ENCODE measurements at places on chromosomes 7 and 10.

- DNase-seq, result no peak
These were observed 301.5 kb downstream of the FZD1 start for GRCh38 chr7:91565499-91566401.

DNA sequence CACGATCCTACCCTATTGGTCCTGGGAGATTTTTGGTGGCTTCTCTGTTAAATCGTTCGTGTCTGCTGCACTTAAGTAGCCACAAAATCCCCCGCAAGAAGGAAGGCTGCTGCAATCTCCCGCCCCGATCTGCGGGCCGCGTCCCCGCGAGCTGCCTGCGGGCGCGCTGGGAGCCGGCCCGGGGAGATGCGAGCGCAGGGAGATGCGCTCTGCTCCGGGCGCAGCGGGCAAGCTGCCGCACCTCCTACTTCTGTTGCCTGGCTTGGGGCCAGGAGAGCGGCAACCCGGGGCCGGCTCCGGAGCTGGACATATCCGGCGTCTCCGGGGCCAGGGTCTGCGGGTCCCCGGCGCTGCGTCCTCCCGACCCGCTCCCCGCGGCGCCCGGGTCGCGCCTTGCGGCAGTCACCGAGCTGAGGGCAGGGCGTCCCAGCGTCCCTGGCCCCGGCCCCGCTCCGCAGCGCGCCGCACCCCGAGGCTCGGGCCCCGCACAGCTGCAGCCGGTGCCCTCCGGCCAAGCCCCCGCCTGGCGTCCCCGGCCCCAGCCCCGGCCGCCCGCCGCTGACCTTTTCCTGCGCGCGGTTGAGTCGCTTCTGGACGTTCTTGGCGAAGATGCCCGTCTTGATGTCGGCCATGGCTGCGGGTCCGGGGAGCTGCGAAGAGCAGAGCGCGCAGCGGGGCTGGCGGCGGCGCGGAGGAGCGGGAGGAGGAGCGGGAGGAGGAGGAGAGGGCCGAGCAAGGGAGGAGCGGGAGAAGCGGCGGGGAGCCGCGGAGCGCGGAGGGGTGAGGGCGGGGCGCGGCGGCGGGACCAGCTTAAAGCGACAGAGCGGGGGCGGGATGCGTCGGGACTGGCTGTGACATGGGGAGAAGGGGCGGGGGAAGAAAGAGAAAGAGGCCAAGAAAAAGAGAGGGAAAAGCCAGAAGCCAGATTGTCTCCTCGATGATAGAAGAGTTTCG lies at the start of gene AMPH:
AMPH (minus strand) TSS at position 654 of the 954 bp plus-strand sequence; CDS start at position 632, 22 bp downstream.
- DNase-seq, result no peak

- peak; percentile 36 for DNase-seq
These were observed 70.3 kb upstream of the KMT2E start for GRCh38 chr7:104943502-104944343.

- DNase-seq, result no peak
These were observed 12.1 kb downstream of the TFR2 start for GRCh38 chr7:100629117-100629716.

DNA sequence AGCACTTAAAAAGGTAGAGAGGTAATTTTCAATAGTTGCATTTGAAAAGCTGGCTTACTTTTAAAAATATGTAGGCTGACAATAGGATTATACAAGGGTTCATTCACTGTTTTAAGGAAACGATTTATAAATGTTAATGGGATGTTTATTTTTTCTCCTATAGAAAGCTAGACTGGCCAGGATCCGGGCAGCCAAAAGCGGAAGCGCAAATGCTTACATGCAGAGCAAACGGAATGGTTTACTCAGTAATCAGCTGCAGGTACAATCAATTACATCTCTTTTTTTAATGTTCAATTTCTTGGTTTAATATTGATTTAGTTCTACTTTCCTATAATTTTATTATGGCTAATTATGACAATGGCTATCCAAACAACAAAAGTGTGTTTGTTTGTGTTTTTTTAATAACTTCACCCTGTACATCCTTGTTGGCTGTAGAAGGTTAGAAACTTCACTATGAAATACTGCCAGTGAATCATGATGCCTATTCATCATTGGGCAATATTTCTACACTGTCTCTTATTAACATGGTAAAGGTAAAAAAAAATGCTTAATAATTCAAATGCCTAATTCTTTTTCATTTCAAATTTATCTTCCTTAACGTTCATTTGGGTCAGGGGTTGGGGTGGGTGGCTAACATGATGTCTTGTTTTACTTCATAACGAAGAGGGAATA lies 116.4 kb downstream of the TSPAN12 start:
- DNase-seq, result no peak

DNA sequence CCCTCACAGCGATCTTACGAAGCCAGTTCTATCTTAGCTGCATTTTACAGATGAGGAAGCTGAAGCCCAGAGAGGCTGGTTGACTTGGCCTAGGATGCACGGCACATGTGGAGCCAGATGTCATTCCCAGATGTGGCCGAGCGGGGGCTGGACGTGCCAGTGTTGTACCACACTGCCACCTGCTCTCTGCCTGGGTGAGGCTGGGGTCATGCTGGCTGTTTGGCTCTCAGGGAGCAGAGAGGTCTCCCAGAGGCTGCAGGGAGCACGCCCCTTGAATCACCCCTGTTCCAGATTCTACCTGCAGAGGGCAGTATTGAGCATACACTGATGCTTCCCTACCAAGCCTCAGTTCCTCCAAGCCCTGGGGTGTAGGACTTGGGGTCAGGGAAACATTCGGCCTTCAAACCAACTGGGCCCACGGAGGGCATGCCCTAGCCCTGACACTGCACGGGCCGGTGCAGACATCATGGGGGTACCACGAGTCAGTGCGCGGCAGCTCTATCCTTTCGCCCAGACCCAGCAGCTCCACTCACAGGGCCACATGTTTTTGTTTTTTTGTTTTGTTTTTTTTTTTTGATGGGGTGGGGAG lies 3.8 kb upstream of the GTF2IRD1 start:
- peak; percentile 47 for DNase-seq

DNA sequence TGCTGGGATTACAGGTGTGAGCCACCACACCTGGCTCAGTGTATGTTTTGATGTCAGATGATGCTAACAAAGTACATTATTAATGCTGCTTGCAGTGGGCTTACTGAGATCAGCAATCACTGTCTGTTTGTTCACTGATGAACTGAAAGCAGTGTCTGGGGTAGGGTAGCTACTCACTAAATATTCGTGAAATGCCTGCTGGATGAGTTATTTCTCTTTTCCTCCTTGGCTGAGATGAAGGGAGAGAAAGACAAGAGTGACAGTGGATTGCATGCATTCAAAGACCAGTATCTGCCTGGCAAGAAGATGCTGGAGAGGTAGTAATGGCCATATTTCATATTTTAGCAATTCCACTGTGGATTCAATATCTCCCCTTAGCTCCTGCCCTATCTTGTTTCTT lies 32.3 kb downstream of the FAM107B start:
- DNase-seq, result no peak

DNA sequence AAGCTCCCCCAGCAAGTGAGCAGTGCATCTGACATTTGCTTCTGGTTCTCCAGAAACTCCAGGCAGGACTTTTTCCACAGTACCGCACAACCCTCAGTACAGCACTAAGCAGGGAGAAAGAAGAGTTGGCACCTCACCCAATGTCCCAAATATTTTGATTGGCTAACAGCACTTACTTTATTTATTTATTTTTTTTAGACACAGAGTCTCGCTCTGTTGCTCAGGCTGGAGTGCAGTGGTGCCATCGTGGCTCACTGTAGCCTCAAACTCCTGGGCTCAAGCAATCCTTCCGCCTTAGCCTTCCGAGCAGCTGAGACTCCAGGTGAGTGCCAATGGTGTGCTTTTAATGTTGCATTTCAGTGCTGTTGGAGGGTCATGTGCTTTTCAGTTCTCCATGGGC lies 200.3 kb upstream of the ZMIZ1 start:
- no peak for DNase-seq

GRCh38 chr10:96264938-96265337 lies 6.4 kb downstream of the BLNK start:
- DNase-seq, result no peak

GRCh38 chr7:127996253-127997071 lies 34.8 kb downstream of the LRRC4 start:
- no peak for DNase-seq

- DNase-seq, result no peak
These were observed 208.7 kb downstream of the PAXIP1 start for GRCh38 chr7:154794147-154794780.

- no peak for DNase-seq
These were observed 1.2 kb downstream of the MAPK8 start for GRCh38 chr10:48307711-48308018.

DNA sequence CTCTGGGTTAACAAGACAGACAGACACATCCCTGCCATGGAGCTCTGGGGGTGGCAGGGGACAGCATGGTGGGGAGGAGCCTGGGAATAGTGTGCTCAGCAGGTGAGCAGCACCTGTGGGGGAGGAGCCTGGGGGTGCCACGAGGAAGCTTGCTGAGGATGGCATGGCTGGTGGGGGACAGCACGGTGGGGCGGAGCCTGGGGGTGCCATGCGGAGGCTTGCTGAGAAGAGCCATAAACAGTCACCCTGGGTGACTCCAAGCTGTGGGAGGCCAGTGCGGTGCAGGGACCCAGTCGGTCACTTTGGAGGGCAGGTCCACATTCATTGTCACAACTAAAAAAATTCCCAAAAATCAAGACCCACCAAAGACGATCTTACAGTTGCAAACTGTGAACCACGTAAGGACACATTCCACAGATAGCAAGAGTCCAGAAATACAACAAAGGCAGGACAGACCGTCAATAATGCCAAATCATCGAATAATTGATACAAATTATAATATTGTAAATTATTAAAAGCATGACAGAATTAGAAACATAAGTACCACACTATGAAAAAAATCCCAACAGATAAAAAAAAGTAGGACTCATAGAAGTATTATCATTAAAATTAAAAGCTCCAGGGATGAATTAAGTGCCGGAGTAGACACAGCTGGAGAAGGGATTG lies 24.4 kb downstream of the NKX6-2 start:
- DNase-seq, result no peak

- no peak for DNase-seq
These were observed 37.5 kb downstream of the AGAP4 start for GRCh38 chr10:45809837-45810236.

- DNase-seq, result no peak
These were observed 559 bp upstream of the STEAP2 start for GRCh38 chr7:90210981-90211380.

- DNase-seq, result no peak
These were observed 38.2 kb downstream of the PAPOLB start for GRCh38 chr7:4823441-4824119.

GRCh38 chr7:45920502-45921380 lies at the start of gene IGFBP3:
Gene IGFBP3 (minus strand): TSS chr7:45921272. CDS start chr7:45921140, 132 bp downstream.
- DNase-seq, result no peak

DNA sequence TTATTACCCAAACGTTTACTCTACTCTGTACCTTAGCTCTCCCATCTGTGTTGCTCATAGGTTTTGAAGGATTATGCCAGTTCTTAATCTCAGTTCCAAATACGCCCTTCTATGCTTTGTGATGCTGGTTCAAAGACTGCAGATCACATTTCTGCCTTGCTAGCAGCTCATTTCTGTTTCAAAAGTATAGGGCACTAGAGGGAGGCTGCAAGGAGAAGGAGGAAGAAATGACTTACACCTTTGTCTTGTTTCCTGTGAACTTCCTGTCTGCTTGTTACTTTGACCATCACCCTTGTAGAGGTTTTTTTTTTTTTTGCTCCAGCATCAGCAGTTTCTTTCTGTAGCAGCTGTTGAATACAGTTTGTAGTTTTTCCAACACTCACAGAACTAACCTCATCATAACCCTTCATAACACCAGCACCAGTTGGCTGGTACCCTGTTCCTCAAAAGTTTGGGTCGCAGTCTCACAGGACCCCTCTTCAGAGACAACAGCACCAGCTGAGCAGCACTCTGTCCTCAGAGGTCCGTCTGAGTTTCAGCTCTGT lies 16.5 kb downstream of the SLK start:
- DNase-seq, result no peak

GRCh38 chr10:88989824-88990383 lies 694 bp upstream of the FAS start:
- DNase-seq, result no peak

GRCh38 chr10:8810677-8811076 lies 756.2 kb downstream of the GATA3 start:
- no peak for DNase-seq

All from activated CD4-positive, CD25-positive, alpha-beta regulatory T cell treated with anti-CD3 and anti-CD28 coated beads, Interleukin-2, amount 50 U/mL, for 16 hours (primary cell).